Activated CD8-positive, alpha-beta T cell treated with anti-CD3 and anti-CD28 coated beads, Interleukin-2, amount 10 ng/mL, durations not matched to agents 7 days and 5 days (primary cell): ENCODE measurements at places on chromosomes 5 and 9. TPM values are rescaled to one million over a fixed set of nuclear protein-coding genes. Genes with fewer than 3 reads are reported as not detected.

ACOT12 gene
- not detected for total RNA-seq

CACFD1 gene
- 1.3 TPM for total RNA-seq

C5orf24 gene
- 25.8 TPM for total RNA-seq

FOXD4L6 gene
- total RNA-seq = not detected

SPATA31D4 gene
- total RNA-seq = not detected

PRDM9 gene
- not detected for total RNA-seq

CDKN2B-AS1 gene
- total RNA-seq = 6.4 TPM

MARVELD2 gene
- total RNA-seq = 0.26 TPM

CBY3 gene
- total RNA-seq = not detected

TAF7 gene
- total RNA-seq = 65.5 TPM

SLC34A3 gene
- total RNA-seq = not detected

HRH2 gene
- 26.9 TPM for total RNA-seq

WNT8A gene
- not detected for total RNA-seq

NPR2 gene
- total RNA-seq = 11.1 TPM

IRX2 gene
- total RNA-seq = not detected

HNRNPA0 gene
- 34.0 TPM for total RNA-seq

LCP2 gene
- total RNA-seq = 386 TPM

ZFP2 gene
- total RNA-seq = 0.26 TPM

OR1Q1 gene
- total RNA-seq = not detected

SOX30 gene
- 0.11 TPM for total RNA-seq

BICD2 gene
- total RNA-seq = 31.9 TPM

PCDHGA3 gene
- not detected for total RNA-seq

CNTFR gene
- total RNA-seq = not detected

FKTN gene
- total RNA-seq = 12.8 TPM

BAAT gene
- not detected for total RNA-seq

MOCS2 gene
- 30.7 TPM for total RNA-seq

GABRA6 gene
- total RNA-seq = not detected
